NCI-H524 (cell line): ENCODE measurements at places on chromosomes 16 and 17.

DNA sequence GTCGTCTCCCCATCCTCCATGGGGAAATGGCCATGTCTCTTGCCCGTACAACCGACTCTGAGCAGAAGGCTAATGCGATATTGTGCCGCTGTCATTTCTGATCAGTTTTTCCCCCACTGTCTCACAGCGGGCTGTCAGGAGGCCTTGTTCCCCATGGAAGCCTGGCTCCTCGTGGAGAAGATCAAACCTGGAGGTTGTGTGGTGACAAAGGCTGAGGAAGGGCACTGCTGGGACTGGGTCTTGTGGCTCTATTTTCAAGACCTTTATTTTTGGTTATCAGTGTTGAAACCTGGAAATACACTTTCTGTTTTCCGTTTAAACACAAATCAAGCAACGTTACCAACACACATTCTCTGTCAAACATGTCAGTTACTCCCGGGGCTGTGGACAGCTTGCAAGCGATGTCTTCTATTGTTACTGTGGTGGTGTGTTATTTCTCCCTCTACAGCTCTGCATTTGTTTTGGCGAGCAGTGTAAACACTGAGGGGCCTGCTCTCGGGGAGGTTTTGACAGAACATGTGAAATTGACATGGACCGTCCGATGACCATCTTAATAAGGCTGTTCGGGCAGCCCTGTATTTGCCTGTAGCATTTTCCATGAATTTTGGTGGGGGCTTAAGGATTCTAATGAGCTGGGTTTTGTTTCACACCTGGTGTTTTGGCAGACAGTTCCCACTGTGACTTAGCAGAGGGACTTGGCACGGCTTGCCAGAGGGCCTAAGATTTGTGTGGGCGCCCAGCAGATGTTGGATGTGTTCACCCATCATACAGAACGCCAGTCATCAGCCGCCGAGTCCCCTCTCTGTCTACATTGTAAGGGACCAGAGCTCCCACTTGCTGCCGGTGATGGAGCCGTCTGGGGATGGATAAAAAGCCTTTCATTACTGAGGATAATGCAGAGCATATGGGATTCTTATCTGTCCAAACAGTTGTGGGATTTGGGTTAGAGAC is 12.5 kb downstream of the RBFOX1 start:
- no peak for DNase-seq

DNA sequence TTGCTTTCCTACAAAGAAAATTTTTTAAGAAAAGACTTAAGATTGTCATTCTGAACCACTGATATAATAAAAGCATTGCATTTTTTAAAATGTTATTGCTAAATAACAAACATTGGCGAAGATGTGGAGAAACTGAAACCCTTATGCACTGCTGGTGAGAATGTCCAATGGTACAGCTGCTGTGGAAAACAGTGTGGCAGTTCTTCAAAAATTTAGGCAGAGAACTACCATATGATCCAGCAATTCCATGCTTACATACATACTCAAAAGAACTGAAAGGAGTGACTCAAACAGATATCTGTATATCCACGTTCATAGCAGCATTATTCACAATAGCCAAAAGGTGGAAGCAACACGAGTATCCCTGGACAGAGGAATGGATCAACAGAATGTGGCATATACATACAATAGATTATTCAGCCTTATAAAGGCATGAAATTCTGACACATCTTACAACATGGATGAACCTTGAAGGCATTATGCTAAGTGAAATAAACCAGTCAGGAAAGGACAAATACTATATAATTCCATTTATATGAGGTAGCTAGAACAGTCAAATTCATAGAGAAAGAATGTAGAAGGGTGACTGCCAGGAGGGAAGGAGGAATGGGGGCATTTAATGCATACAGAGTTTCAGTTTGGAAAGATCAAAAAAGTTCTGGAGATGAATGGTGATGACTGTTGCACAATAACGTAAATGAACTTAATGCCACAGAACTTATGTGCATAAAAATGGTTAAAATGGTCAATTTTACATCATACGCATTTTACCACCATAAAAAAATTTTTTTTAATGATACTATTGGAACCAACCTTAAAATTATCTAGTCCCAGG is 92.1 kb downstream of the CACNG1 start:
- no peak for DNase-seq

GRCh38 chr16:917591-918061 is 53.2 kb downstream of the LMF1 start:
- DNase-seq, result no peak

DNA sequence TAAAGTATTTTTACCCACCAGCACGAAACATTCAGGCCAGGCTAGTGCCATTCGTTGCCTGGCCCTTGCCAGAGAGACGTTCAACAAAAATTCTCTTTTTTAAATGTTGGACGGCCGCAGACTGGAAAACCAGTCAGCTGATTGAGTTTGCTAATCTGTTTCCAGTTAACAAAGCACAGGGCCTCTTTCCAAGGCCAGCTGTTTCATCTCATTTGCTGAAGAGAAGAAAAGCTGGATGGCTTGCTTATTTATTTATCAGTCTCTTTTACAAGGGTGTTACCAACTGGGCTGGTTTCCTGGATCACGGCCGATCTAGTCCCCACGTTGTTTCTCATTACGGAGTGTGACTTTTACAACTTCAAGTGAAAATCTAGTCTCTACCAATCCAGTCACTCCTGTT is 418.7 kb upstream of the DYNLRB2 start:
- no peak for DNase-seq

GRCh38 chr16:16075488-16076422 is 126.3 kb downstream of the ABCC1 start:
- no peak for DNase-seq

GRCh38 chr17:40515491-40516041 is 14.1 kb upstream of the TNS4 start:
- DNase-seq, result no peak

- DNase-seq, result no peak
These were observed 35.8 kb downstream of the MRC2 start for GRCh38 chr17:62663304-62663703.

DNA sequence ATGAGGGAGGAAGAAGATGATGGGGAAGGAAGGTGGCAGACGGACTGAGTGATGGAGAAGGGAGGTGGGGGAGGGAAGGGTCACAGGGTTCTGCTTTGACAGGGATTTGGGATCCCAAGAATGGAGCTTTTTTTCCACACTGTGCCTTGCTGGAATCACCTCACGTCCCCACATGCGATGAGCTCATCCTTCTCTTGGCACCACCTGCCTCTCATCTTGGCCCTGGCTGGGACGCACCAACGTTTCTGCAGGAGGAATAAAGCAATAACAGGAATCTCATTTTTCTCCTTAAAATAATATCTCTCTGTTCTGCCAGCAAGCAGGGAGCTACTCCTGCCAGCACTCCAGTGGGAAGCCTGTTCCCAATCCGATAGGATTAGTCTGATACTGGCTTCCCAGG is 47.8 kb downstream of the MEOX1 start:
- DNase-seq, result no peak

- DNase-seq, result peak; percentile 32
These were observed 16.8 kb upstream of the TRPV2 start for GRCh38 chr17:16398270-16399267.

DNA sequence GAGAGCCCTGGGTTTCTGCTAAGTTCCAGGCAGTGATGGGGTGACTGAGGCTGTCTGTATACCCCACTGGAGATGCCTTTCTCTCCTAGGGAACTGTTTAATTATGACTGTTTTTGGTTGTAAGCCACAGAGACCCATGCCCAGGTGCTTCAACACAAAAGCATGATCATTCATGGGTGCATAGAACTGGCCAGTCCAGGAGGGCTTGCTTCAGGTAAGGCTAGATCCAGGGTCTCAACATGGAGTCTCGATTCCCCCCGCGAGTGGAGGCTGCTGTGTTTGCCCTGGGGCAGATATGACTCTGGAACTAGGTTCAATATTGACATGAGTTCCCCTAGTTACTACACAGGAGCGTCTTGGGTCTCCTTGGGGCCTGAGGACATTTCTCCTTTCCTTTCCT is 17.8 kb downstream of the NAGPA start:
- DNase-seq, result no peak

GRCh38 chr17:80086081-80086480 is 15.3 kb upstream of the GAA start:
- no peak for DNase-seq

GRCh38 chr16:590188-590814 is 435 bp downstream of the RAB40C start:
- DNase-seq, result no peak

- no peak for DNase-seq
These were observed 14.6 kb downstream of the ABCC3 start for GRCh38 chr17:50649042-50649908.

- no peak for DNase-seq
These were observed 11.1 kb upstream of the CHRNE start for GRCh38 chr17:4913994-4914393.

DNA sequence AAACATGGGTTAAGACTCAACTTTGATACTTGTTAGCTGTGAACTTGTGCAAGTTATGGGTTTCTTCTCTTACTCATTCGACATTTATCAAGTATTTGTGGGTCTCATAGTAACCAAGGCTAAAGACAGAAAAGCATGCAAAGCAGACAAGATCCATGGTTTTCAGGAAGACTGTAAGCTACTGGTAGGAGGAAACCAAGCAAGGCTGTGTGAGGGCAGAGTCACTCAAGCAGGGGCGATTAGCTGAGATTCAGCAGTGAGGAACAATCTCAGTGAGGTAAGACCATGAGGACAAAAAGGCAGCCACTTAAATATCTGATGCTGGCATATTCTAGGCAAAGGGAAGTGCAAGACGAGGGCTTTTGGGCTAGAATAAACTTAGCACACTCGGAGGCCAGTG is 29.5 kb downstream of the MBTD1 start:
- DNase-seq, result no peak

DNA sequence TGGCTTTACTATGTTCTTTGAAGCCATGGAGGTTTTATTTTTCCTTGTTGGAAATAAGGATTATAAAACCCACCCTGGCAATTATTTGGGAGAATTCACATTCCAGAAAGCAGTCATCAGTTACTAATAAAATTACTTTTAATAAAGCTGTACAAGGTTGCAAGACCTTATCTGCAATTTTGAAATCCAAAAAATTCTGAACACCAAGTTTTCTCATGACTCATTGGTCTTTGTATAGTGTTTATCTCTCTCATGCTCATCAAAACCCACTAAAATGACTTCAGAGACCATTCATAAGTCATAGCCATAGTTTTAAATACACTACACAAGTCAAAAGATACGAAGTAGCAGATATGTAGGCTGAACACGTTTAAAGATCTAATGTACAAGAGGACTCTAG is 6.0 kb upstream of the KRT38 start:
- no peak for DNase-seq

DNA sequence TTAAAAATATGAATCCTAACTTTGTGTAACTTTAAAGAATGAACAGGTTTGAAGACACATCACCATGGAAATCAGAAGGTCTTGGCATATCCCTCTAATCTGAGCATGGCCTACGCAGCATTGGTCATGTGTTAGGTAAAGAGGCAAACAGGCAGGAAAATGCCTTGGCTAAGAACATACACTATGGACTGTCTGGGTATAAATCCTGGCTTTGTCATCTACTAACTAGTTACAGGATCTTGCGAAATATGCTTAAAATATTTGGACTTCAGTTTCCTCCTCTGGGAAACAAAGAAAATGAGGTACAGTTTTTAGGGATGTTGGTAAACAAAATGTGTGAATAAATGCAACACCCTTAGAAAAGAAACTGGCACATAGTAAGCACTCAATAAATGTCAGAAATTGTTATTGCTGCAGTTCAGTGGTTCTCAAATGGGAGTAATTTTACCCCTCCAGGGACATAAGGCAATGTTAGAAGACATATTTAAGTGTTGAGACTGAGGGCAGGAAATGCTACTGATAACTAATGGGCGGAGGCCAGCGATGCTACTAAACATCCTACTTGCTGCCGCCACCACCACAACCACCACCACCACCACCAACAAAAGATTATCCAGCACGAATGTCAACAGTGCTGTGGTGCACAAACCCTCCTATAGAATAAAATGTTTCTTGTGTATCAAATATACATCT is 770.8 kb upstream of the SOX9 start:
- no peak for DNase-seq

GRCh38 chr17:58004060-58004459 is 3.0 kb downstream of the SRSF1 start:
- DNase-seq, result no peak

DNA sequence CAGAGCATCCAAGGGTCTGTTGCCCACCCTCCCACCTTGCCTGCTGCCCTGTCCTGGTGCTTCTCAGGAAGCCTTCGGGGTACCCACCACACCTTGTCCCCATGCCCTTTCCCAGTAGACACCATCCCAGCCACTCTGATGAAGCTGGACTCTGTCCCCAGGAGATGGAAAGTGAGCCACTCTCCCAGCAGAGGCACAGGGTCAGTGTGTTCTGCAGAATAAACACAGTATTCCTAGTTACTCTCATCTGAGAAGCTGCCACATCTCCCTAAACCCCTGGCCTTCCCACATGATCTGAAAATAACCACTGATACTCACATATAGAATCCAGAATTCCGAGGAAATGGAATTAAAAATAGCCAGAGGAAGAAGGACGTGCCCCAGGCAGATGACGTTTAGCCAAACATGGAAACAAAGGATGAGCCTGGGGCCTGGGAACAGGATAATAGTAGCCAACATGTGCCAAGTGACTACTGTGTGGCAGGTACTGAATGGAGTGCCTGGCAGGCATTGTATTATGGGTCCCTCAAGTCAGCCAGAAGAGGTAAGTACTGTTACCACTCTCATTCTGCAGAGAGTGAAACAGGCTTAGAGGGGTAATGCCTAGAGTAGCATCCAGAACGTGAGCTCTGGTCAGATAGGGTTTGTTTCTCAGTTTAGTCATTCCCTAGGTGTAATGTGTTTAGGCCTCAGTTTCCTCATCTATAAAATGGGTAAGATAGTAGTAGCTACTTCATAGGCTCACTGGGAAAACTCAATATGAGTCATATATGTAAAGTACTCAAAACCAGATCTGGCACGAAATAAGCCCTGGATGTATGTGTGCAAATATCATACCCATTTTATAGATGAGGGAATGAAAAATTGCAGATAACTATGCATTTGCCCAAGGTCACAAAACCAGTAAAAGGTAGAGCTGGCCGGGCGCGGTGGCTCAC is 20.8 kb upstream of the PEMT start:
- DNase-seq, result no peak

- DNase-seq, result no peak
These were observed 40.5 kb downstream of the FTO start for GRCh38 chr16:53744449-53744848.

DNA sequence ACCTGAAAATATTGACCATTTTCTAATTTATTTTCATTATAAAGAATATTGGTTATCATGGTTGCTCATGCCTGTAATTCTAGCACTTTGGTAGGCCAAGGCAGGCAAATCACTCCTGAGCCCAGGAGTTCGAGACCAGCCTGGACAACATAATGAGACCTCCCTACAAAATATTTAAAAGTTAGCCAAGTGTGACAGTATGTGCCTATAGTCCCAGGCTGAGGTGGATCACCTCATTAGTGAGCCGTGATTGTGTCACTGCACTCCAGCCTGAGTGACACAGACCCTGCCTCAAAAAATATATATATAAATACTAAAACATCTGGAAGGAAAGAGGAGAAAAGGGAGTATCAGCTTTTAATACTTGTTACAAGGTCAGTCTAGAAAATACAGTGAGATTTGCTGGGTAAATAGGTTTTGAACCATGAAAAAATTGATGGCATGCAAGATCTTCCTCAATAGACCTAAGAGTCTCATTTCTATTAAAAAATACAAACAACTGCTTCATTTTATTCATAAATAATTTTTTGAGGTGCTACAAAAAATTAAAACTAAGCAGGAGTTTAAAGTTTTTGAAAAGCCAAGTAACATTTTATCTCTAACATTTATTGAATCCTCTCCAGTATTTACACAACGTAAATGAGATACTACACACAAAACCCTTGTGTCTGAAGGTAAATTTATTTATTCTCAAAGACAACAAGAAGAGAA is 47.7 kb downstream of the TUBD1 start:
- DNase-seq, result no peak
